ENCODE measurements at places on chromosomes 5 and 9.

- DNase-seq, result no peak
Measured at GRCh38 chr5:180201051-180201987, 7.7 kb downstream of the RASGEF1C start.

DNA sequence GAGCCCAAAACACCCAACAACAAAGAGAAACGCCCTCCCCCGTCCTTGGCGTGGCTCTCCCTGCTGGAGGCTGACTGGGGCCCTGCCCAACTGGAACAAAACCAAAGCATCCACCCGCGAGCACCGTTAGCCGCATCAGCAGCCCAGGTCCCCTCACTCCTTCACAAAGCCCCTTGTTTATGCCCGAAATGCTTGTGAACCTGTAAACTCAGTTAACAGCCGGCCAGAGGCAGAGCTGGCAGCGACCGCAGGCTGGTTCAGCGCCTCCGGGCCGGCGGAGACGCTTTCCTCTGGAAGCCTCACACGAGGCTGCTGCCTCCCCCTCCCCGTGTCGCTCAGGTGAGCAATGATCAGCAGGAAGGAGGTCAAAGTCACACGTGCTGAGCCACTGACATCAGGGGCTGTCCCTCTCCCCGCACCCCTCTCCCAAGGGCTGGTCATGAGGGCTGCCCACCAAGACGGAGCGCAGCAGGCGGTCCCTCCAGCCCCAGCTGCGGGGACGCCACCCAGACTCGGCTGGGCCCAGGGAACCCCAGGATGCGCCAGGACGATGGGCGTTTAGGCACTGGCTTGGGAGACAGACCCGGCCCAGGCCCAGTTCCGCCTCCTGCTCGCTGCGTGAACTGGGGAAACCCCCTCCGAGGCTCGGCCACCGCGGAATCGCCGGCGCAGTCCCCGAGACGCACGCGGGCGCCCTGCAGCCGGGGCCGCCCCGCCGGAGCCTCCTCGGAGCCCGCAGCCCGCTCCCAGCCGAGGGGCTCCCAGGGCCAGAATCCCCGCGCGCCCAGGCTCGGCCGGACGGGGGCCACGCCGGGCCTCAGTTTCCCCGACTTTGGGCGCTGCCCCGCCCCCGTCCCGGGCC is 563 bp downstream of the SNAPC4 start:
- no peak for DNase-seq

DNA sequence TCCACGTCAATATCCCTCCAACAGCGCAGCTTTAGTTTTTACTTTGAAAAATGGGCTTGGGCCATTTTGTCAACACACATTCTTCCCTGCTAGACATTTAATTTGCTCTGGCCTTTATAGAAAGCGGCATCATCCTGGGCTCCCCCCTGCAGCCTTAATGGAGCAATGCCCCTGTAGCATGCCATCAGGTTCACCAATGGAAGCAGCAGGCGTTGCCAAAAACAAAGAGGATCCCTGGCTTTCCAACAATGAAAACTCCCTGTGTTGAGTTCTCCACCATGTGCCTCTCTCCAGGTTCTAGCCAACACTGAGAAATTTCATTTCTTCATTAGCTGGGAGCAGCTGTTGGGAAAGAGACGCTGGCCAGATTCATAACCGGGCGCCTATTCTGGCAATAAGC is 139.5 kb downstream of the ZNF622 start:
- no peak for DNase-seq

- no peak for DNase-seq
Measured at GRCh38 chr5:32339198-32339597, 26.5 kb upstream of the MTMR12 start.

DNA sequence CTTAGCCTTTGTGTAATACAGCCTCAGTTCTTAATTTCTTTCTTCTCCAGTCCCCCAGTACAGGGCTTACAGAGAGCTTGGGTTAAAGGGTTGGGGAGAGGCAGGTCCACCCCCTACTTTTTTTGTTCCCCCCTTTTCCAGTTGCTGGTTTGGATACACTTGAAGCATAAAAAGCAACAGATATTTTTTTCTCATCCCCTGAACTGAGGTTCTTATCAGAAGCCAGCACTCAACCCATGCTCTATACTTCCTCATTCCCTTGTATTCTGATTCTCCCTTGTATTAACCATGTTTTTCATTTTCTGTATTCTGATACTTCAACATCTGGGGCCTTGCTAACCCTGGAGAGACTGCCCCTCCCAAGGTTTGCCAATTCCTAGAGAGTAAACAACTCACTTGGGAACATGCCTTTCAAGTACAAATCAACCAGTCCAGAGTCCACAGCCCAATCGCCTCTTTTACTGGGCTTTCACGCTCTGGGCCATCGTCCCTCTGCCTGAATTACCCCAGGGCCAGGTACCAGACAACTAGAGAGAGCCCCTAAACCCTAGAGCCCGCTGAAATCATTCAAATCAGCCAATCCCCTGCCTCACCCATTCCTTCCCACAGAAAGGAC is 333.4 kb upstream of the PUM3 start:
- no peak for DNase-seq

DNA sequence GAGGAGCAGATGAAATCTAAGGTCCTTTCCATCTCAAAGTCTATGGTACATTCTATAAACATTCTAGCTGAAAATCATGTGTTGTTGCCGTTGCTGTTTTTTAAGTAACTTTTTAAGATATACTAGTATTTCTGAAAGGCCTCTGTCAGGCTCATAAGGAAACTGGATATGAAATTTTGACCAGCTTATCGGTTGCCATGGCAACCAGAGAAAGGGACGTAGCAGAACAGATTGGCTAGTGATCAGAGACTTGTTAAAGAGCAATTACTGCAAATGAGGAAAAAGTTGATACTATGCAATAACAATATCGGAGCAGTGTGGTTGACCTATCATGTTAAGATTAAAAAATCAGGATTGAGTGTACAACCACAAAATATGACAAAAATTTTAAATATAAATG is 57.0 kb upstream of the RNF180 start:
- no peak for DNase-seq

- DNase-seq, result no peak
Measured at GRCh38 chr9:104279535-104280177, 185.5 kb downstream of the SMC2 start.

DNA sequence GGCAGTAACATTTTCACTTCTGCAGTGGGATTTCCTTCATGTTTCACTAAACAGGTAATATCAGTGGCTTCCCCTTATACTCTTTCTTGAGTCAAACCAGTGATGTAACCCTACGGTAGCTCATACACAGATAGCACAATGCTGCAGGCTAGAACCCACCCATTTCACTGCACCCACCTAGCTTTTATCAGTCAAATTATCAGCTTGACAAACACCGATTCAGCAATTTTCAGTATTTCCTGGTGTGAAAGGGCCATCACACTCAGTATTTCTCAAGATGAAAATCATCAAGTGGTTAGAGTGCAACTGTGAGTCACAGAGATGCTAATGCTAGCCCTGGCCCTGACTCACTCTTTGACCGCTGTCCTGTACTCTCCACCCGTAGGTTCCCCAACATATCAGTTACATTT is 242.3 kb upstream of the PTGER4 start:
- DNase-seq, result no peak

DNA sequence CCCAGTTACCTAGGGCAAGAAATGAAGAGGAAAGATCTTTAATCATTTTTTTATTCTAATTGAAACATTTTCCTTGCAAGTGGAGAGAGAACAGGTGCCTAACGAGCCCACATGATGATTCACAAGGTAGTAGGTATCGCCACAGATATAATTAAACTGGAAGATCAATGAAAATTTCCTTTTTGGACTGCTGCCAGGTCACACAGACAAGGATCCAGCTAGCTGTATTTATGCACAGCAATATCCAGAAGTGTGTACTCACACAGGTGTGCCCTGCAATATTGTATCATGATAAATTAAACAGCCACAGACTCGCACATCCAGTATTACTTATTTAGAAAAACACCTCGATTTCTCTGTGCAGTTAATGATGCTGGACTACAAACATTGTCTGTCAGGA is 294.0 kb upstream of the SMARCA2 start:
- DNase-seq, result peak; percentile 38

- no peak for DNase-seq
Measured at GRCh38 chr5:97434021-97434420, 251.0 kb upstream of the RIOK2 start.

DNA sequence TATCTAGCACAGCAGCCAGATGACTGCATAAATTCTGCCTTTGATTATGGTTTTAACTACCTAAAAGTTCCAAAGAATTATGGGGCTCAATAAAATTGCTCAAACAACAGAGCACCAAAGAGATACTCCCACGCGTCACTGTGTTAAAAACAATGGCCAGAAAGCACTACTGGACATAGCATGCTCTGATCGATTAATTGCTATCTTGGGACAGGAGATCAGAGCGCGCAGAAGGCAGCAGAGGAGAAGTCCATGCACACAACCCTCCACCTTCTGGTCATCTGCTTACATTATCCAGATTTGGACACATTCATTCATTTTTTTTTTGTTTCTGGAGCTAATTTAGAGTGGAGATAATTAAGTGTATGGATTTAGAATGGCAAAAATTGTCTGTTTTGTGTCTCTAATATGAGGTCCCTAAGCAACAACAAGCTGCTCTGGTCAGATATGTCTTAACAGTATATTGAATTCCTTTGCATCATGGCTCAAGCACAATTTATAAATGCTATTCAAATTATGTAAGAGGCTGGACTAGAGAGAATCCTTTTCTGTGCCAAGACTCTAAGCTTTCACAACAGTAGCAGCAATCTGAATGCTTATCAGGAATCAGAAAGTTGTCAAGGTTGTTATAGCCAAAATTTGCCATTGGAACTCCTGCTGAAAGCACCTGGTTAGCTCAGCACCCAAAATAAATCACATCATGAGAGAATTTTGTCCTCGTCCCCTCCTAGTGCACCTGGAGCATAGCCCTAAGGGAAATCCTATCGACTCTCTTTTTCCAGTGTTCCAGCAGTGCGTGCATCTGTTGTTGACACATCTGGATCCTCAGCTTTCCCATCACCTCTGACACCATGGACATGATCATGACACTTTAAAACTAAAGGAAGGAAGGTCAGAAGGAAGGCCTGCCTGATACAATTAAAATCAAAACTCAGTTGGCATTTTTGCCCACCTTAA is 98.6 kb upstream of the HMHB1 start:
- no peak for DNase-seq

GRCh38 chr9:87867391-87867790 is 15.3 kb upstream of the SPATA31E1 start:
- no peak for DNase-seq

- DNase-seq, result no peak
Measured at GRCh38 chr5:1118231-1118698, 6.4 kb upstream of the SLC12A7 start.

- no peak for DNase-seq
Measured at GRCh38 chr5:42634575-42634974, 122.0 kb upstream of the CCDC152 start.

DNA sequence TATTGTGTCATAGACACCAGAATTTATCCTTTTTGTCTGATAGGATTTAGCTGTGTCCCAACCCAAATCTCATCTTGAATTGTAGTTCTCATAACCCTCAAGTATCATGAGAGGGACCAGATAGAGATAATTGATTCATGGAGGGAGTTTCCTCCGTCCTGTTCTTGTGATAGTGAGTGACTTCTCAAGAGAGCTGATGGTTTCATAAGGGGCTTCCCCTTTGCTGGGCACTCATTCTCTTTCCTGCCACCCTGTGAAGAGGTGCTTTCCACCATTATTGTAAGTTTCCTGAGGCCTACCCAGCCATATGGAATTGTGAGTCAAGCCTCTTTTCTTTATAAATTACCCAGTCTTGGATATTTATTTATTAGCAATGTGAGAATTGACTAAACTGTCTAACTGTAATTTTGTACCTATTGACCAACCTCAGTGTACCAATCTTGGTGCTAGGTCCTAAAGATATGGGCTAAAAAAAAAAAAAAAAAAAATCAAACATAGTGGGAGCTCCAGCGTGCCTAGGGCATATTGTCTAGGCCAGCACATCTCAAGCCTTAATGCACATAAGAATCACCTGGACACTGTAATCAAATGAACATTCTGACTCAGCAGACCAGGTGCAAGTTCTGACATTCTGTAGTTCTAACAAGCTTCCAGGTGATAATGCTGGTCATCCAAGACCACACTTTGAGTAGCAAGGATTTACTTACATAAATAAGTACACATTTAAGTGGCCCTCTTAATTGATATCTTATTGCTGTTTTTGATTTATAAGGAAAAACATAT is 30.5 kb downstream of the ST8SIA4 start:
- DNase-seq, result no peak

- DNase-seq, result no peak
Measured at GRCh38 chr5:115583474-115583873, 18.8 kb downstream of the TICAM2 start.
